ENCODE measurements at places on chromosomes 7 and 10. TPM values are rescaled to one million over a fixed set of nuclear protein-coding genes. Genes with fewer than 3 reads are reported as not detected.

DPYSL4 gene
- not detected for total RNA-seq

SRRM3 gene
- total RNA-seq: 0.47 TPM

VSIR gene
- 15.2 TPM for total RNA-seq

OGA gene
- 41.6 TPM for total RNA-seq

DNA2 gene
- total RNA-seq: 45.8 TPM

LIPK gene
- total RNA-seq: not detected
